ENCODE measurements at places on chromosomes 1 and 21. TPM values are rescaled to one million over a fixed set of nuclear protein-coding genes. Genes with fewer than 3 reads are reported as not detected.

DNA sequence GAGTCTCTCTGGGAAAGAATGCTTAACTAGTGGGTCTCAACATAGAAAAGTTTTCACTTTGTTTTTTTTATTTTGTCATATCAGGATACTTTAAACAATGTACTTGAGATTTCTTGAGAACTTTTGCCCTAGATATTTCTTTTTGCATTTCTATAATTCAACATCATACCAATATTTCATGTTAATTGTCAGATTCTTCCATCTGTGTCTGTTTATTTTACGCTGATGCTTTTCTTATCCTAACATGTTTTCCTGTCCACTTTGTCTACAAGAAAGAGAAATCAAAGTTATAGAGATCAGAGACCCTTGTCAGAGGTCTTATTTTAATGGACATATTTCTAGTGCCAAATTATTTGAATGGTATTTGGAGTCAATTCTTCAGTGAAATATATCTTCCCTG is 95.5 kb upstream of the B3GALT2 start:
- DNase-seq = no peak

DNA sequence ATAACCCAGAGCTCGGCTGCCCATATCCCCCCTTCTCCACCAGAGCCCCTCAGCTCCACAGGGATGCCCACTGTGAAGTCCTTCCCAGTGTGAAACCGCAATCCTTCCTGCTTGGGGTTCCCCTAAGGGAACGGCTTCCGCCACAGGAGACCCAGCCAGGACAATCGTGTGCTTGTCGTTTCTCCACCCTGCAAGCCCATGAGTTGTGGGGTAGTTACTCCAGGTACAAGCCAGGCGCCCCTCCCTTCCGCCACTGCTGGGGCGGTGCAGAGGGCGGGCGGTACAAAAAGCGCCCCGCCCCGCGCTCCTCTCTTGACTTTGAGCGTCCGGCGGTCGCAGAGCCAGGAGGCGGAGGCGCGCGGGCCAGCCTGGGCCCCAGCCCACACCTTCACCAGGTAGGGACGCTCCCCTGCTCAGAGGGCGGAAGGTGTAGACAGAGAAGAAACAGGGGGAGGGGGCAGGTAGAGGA is at the start of gene TINAGL1:
Gene TINAGL1, plus strand, starts transcription at position 315 of the 469 bp plus-strand sequence. CDS start 634 bp downstream, outside the sequence.
- DNase-seq = peak; percentile 85

DNA sequence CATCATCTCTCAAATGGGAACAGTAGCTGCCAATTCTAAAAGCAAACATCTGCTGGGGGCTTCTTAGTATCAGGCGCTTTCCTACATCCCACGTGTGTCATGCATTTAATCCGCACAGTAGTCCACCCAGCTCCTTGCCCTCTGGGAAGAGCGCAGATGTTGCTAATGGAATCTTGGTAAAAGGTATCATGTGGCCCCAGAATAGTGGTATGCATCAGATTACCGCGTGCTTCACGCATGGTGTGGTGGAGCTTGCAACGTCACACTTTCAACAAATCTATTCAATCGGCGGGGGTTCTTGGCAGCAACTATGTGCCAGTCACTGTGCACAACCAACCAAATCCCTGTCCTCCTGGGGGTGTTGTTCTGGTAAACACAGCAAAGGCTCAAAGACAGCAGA is 141.0 kb downstream of the HIVEP3 start:
- no peak for DNase-seq

- no peak for DNase-seq
Observed at GRCh38 chr1:204340081-204340889, 19.4 kb downstream of the PLEKHA6 start.

DNA sequence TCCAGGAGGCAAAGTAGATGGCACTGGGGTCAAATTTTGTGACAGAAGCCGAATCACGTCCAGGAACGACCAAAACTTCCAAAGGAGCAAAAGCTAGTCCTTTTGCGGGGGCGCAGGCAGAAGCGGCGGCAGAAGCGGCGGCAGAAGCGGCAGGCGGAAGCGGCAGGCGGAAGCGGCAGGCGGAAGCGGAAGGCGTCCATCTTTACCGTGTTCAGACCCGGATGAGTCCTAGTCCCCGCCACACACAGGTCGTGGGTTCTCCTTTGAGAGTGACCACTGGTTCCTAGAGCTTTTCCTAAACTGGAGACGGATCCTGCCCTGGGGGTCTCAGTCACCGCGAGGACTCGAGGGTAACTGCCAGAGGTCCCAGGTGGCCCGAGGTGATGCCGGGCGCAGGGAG is 53.6 kb downstream of the POFUT2 start:
- no peak for DNase-seq

DNA sequence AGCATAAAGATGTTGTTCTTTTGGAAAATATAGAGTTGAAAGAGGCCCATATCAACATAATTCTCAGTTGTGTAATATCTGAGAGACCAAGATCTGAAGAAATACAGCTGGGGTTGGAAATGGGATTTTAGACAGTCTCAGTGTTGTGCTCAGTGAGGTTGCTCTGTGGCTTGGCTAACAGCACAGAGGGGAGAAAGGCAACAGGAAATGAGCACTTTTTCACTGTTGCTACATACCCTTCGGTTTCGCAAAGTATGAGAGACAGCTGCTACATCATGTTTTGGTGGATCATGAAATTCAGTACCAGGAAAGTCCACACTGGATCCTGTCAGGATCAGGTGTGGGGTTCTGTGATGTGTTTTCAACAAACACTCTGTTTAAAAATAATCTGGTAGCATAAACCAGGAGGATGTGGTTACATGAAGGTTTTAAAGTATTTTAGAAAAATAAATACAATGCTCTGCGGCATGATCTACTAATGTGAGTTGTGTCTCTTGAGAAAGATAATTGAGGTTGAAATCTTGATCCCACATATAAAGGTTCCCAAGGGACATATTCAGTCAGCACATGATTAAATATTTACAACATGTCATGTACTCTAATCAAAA is 7.0 kb upstream of the GPR88 start:
- no peak for DNase-seq

Gene STYXL2
- 0.30 TPM for total RNA-seq

Gene S100A1
- 1.1 TPM for total RNA-seq

Gene SLC45A3
- total RNA-seq = 6.4 TPM
